Pancreas (tissue), 10 donors: ENCODE measurements at places on chromosomes 11 and 22. TPM values are rescaled to one million over a fixed set of nuclear protein-coding genes. Genes with fewer than 3 reads are reported as not detected.

GRCh38 chr22:24170188-24170587, 11.1 kb upstream of the SUSD2 start:
- no peak overlapping the region for H3K27ac ChIP-seq
- no peak overlapping the region for H3K4me3 ChIP-seq
- no peaks in the 10 kb centered on the region for H3K4me1 ChIP-seq
- no peaks in the 10 kb centered on the region for H3K27me3 ChIP-seq
- peaks cover 25% of the 10 kb centered on the region for H3K36me3 ChIP-seq

DNA sequence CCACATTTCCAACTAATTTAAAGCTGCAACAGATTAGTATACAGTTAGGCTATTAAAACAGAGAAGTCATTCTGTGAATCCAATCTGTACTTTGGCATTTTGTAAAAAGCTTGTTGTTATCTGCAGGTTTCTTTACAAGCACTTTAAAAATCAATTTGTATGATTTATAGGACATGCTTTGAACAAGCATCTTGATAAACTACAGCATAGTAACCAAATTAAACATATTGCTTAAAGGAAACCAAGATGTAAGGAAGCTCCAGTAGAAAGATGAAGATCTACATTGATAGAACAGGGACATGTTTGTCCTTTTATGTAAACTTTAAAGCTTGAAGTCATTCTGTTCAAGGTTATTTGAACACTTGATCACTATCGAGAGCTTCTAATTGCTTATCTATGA, 498.3 kb upstream of the CCDC90B start:
- no peak overlapping the region for H3K4me3 ChIP-seq
- no peaks in the 10 kb centered on the region for H3K4me1 ChIP-seq
- H3K36me3 ChIP-seq = no peaks in the 10 kb centered on the region
- DNase-seq = no peak
- H3K27me3 ChIP-seq = no peaks in the 10 kb centered on the region

CABP4 gene
- total RNA-seq = 0.69 TPM

KRTAP5-2 gene
- not detected for total RNA-seq

- no peaks in the 10 kb centered on the region for H3K36me3 ChIP-seq
- H3K27me3 ChIP-seq = peaks cover 4% of the 10 kb centered on the region
- DNase-seq = no peak
- no peak overlapping the region for H3K27ac ChIP-seq
- H3K4me3 ChIP-seq = no peak overlapping the region
- no peaks in the 10 kb centered on the region for H3K4me1 ChIP-seq
Observed at GRCh38 chr11:32396331-32396730, 39.0 kb downstream of the WT1 start.

- no peak overlapping the region for H3K4me3 ChIP-seq
- DNase-seq = no peak
- H3K36me3 ChIP-seq = no peaks in the 10 kb centered on the region
- peaks cover 5% of the 10 kb centered on the region for H3K4me1 ChIP-seq
- no peak overlapping the region for H3K27ac ChIP-seq
Observed at GRCh38 chr22:50713571-50714056, 24.4 kb upstream of the ACR start.

DNA sequence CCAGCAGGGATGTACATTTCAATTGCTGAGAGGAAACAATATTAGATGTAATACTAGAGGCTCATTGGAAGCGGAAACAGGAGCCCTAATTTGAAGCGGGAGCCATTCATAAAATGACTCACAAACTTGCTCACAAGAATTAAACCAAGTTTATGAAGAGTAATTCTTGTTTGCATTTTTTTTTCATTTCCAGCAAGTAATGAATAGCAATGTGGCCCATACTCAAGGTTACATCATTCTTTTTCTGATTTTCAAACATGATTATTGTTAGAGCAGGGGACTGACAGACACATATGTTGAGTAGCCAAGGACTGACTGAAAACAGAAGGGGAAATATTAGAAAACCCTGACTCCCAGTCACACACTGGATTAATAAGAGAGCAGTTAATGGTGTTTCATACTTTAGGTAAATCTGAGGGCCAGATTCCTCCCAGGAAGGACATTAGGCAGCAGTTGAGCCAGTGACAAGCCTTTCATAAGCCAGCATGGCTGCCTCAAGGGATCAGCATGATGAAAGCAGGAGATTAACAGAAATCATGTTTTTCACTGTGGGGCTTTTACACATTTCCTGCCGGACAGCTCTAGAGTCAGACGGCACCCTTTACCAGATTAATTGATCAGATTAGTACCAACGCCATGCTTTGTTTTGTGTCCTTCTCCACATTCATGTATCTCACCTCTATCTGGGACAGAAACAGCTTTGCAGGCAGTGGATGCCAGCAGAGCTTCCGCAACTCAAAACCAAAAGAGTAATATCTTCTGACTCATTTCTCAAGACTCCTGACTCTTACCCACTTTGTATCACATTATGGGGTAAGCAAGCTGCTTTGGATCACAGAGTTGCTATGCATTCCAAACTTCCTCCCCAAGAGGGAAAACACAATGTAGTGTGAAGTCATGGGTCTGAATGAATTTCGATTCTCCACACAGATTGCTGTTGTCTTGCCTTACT, 831.6 kb downstream of the KCNA4 start:
- H3K4me3 ChIP-seq = no peak overlapping the region
- no peak overlapping the region for H3K27ac ChIP-seq
- H3K27me3 ChIP-seq = no peaks in the 10 kb centered on the region
- no peaks in the 10 kb centered on the region for H3K4me1 ChIP-seq
- no peak for DNase-seq

GRCh38 chr11:20129665-20130064, 30.6 kb downstream of the DBX1 start:
- DNase-seq = no peak
- H3K27me3 ChIP-seq = no peaks in the 10 kb centered on the region
- H3K4me1 ChIP-seq = no peaks in the 10 kb centered on the region
- H3K36me3 ChIP-seq = no peaks in the 10 kb centered on the region
- no peak overlapping the region for H3K27ac ChIP-seq

DNA sequence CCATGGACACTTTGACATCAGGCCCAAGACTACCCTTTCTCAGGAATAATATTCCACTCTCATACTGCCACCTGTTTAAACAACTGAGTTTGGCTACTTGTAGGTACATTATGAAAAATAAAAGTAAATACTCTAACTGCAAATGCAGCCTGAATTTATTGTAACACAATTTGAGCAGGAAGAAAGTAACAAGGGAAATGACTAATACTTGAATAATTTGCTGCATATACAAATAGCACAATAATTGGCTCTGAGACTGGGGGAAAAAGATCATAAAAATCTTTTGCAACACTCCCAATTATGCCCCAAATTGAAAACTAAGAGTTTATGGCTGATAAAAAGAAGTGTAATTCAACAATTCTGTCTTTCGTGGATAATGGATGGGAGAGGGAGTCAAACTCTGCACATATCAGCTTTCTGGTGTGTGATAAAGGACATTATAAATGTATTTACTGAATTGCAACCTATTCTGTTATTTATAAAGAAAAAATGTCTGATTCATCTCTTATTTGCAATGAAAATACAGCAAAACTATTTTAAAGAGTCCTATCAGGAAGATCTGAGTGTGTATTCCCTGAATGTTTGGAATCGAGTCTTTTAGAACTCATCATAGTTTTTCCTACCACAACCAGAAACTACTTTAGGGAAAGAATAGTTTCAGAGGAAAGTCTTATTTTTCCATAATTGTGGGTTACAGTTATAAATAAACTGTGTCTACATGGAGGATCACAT, 359.0 kb downstream of the JRKL start:
- no peak overlapping the region for H3K4me3 ChIP-seq
- no peaks in the 10 kb centered on the region for H3K4me1 ChIP-seq
- no peak for DNase-seq
- H3K27me3 ChIP-seq = no peaks in the 10 kb centered on the region

- H3K27me3 ChIP-seq = no peaks in the 10 kb centered on the region
- no peak for DNase-seq
- H3K27ac ChIP-seq = no peak overlapping the region
- H3K36me3 ChIP-seq = no peaks in the 10 kb centered on the region
Observed at GRCh38 chr11:15851051-15851498, 505.3 kb downstream of the SOX6 start.

OR51B5 gene
- total RNA-seq = not detected

FGF19 gene
- total RNA-seq = 0.06 TPM

DNA sequence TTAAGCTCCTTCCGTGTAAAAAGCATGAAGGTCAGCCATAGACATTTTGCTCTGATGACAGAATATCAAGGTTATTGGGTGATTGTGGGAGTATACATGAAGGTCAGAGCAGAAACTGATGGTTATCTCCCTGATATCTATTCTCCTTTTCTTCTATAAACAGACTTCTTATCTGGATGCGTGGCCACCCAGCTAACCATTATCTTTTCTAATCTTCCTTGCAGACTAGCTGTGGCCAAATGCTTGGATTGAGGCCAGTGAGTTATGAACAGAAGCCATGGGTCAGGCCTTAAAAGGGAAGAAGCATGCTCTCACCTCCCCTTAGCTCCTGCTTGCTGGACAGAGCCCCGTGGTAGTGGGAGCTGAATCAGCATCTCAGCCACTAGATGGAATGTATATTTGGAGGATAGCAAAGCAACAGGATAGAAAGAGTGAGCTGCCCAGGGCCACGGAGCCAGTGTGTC, 31.3 kb upstream of the LRRC55 start:
- DNase-seq = no peak
- no peak overlapping the region for H3K27ac ChIP-seq
- no peaks in the 10 kb centered on the region for H3K27me3 ChIP-seq
- H3K36me3 ChIP-seq = no peaks in the 10 kb centered on the region
- H3K4me3 ChIP-seq = no peak overlapping the region
- no peaks in the 10 kb centered on the region for H3K4me1 ChIP-seq

OR5M11 gene
- total RNA-seq = not detected

BATF2 gene
- 5.6 TPM for total RNA-seq

LMNTD2 gene
- 5.4 TPM for total RNA-seq

GRCh38 chr11:126307706-126308105, 3.8 kb downstream of the DCPS start:
- no peaks in the 10 kb centered on the region for H3K36me3 ChIP-seq
- H3K4me3 ChIP-seq = no peak overlapping the region
- peaks cover 8% of the 10 kb centered on the region for H3K4me1 ChIP-seq
- H3K27ac ChIP-seq = no peak overlapping the region

DNA sequence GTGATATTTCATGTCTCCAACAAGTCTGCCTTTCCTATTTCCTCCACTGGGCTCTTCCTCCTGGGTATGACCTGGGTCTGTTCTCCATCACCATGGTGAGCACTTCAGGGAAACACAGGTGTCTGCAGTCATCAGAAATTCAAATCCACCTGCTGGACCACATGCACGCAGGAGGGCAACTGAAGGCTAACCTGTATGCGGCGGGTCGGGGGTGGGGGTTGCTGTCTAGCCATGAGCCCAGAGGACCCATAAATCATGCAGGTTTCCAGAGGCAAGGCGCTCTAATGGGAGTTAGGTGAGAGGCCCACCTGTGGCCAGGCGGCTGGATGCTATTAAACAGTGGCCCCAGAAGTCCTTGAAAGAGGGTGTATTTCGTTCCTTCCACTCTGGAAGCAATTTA, 11.1 kb upstream of the PAMR1 start:
- no peak for DNase-seq
- H3K4me3 ChIP-seq = no peak overlapping the region
- no peak overlapping the region for H3K27ac ChIP-seq
- H3K36me3 ChIP-seq = no peaks in the 10 kb centered on the region
- H3K4me1 ChIP-seq = no peaks in the 10 kb centered on the region

DGAT2 gene
- total RNA-seq = 10.2 TPM

- H3K27ac ChIP-seq = no peak overlapping the region
- no peak for DNase-seq
- H3K4me3 ChIP-seq = no peak overlapping the region
- H3K36me3 ChIP-seq = no peaks in the 10 kb centered on the region
- H3K4me1 ChIP-seq = no peaks in the 10 kb centered on the region
Observed at GRCh38 chr11:33622186-33622585, 78.4 kb downstream of the C11orf91 start.

DNA sequence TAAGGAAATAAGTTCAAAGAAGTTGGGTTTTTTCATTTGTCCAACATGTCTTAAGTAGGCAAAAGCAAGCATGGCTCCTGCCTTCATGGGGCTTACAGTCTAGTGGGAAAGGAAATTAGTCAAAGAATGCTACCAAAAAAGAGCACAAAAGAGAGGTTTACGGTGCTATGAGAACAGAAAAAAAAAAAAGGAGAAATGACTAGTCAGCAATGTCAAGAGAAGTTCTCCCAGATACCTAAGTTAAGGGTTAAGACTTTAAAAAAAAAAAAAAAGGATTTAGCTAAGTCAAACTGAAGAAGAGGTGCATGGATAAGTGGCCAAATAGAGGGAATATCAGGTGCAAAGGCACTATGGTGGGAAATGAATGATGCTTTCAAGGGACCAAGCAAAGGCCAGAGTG, 29.3 kb downstream of the SERGEF start:
- H3K4me1 ChIP-seq = peaks cover 8% of the 10 kb centered on the region
- H3K27ac ChIP-seq = no peak overlapping the region
- no peak overlapping the region for H3K4me3 ChIP-seq
- no peak for DNase-seq
- H3K36me3 ChIP-seq = peaks cover 11% of the 10 kb centered on the region

MYO18B gene
- total RNA-seq = 0.08 TPM

GRCh38 chr11:69558519-69558941, 77.1 kb downstream of the LINC01488 start:
- H3K4me3 ChIP-seq = no peak overlapping the region
- no peak for DNase-seq
- no peaks in the 10 kb centered on the region for H3K4me1 ChIP-seq
- H3K36me3 ChIP-seq = no peaks in the 10 kb centered on the region
- no peak overlapping the region for H3K27ac ChIP-seq

DNA sequence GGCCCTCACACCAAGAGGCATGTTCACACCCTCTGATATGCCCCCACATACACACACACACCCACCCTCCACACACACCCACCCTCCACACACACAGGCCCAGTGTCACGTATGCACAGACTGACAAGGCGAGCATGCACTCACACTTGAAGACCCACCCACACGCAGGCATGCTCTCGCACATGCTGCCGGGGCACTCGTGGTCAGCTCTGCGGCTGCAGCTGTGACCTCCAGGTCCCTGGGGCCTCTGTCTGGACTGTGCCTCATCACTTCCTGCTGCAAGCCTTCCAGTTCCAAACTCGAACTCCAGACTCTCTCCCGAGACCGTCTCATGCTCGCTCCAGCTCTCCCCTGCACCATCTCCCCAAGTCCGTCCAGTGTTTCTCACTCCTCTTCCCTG, 9.5 kb downstream of the DCHS1 start:
- no peak overlapping the region for H3K4me3 ChIP-seq
- no peak for DNase-seq
- H3K36me3 ChIP-seq = no peaks in the 10 kb centered on the region
- H3K4me1 ChIP-seq = no peaks in the 10 kb centered on the region
